Thymus (tissue), 14 donors: ENCODE measurements at places on chromosomes 16 and 17.

GRCh38 chr17:78780335-78780734, 1.7 kb downstream of the CYTH1 start:
- no peak for DNase-seq

GRCh38 chr17:61157246-61157886, 242.3 kb upstream of the TBX2 start:
- DNase-seq = no peak

- DNase-seq = no peak
Measured at GRCh38 chr17:57174591-57174990, 81.7 kb upstream of the MSI2 start.

GRCh38 chr17:75876190-75876937, 2.0 kb downstream of the TRIM47 start:
- DNase-seq = peak; percentile 68
